ENCODE measurements at places on chromosomes 2 and 18. TPM values are rescaled to one million over a fixed set of nuclear protein-coding genes. Genes with fewer than 3 reads are reported as not detected.
A peak's percentile ranks its signal among the peaks of the same experiment; 100 is the strongest.

DNA sequence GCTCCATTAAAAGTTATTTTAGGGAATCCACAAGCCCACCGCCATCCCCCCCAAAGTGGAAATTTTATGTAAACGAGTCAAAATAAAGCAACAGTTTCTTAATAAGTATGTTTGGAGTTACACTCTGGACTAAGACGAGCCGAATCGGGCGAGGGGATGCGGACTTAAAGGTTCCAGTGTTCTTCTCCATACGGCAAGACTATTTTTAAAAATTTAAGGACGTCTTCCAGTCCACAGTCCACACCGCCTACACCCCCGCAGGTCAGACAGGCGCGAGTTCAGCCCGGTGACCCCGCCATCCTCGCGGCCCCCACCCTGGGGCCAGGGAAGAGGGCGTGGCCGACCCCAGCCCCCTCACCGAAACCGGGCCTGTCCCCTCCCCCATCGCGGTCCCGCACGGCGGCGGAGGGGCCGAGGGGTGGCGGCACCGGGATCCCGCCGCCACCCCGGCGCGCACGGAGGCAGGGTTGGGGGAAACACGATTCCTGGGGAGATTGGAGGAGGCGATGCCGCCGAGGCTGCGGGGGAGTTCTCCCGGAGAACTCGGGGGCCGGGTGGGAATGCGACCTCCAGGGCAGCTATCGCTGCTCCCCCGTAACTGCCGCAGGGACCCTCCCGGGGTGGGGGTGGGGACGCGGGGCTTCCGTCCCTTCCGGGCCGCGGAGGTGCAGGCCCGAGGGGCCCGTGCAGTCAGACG lies 24.5 kb upstream of the SMAD7 start:
- no peak for DNase-seq

DNA sequence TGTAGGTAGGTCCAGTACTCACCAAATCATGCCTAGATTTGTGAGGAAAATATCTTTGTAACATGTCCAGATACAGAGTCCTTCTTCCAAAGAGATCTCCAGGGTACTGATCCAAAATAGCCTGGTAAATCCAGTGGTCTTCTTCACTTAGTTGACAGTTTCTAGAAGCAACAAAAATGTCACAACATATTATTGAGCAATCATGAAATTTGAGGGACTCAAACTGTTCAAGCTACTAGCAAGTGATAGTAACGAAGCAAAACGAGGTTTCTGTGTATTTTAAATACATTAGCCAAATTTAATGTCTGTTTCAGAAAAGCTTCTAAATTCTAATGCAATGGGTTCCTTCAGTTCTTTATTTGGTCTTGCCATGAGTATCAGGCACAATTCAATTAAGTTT lies 142.8 kb downstream of the CCDC148 start:
- no peak for DNase-seq

- no peak for DNase-seq
These were observed 122.3 kb upstream of the SIX2 start for GRCh38 chr2:45131587-45131986.

DNA sequence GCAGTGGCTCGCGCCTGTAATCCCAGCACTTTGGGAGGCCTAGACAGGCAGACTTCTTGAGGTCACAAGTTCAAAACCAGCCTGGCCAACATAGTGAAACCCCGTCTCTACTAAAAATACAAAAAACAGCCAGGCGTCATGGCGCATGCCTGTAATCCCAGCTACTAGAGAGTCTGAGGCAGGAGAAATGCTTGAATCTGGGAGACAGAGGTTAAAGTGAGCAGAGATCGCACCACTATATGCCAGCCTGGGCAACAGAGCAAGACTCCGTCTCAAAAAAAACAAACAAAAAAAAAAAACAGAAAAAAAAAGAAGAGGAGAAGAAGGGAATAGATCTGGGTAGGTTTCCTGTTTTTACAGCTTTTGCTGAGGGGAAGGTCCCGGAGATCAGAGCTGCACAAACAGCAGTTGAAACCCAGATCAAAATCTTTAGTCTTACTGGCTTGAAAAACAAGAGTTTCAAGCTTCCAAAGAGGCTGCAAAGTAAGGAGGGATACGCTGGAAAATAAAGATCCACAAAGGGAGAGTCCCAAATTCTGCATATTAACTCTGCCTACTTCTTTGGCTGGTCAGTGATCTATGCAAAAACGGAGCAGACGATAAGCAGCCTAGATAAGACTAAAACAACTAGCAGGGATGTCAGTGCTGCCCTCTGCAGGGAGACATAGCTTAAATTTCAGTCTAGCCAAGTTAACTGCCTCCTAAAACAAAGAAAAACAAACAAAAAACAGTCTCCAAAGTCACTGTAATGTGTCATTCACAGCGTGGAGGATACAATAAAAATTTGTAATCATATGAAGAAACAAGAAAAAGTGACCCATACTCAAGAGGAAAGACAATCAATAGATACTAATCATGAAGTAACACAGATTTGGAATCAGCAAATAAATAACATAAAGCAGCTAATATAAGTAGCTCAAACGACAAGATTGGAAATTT lies 74.1 kb downstream of the TLK1 start:
- peak; percentile 42 for DNase-seq

DNA sequence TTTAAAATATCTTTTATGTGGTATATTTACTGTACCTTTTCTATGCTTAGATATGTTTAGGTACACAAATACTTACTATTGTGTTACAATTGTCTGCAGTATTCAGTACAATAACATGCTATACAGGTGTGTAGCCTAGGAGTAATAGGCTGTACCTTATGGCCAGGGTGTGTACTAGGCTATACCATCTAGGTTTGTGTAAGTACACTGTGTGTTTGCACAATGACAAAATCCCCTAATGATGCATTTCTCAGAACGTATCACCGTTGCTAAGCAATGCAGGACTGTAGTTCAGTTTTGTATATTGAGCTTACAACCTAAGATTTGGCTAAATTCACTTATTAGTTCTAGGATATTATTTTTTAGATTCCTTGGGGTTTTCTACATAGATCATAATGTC lies 332.3 kb upstream of the HS6ST1 start:
- DNase-seq = no peak

DNA sequence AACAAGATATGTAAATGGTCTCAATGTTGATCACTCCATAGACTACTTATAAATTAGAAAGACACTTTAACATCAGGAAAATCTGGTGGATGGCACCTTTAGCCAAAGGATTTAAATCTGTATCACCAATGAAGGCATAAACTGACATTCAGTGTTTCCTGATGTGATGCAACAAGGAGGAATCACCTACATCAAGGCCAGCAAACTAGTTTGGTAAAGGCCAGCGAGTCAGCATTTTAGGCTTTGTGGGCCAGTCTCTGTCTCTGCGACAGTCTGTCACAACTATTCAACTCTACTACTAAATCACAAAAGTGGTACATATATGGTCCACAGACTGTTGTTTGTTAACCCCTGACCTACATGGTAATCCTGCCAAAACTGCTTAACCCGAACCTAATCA lies 33.3 kb downstream of the C2orf76 start:
- DNase-seq = no peak

DNA sequence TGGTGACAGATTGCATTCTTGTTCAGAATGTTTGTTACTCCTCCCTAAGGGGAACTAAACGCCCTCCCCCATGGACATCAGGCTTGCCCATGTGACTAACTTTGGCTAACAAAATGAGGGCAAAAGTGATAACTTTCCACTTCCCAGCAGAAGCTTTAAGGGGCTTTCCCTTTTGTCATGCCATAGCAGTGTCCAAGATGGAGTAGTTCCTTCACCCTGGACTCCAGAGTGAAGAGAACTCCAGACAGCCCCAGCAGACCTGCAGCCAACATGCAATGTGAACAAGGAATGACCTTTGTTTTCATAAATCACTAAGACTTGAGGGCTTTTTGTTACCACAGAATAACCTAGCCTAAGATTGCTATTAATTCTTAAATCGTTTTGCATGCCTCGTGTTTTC lies 163.5 kb downstream of the ZEB2 start:
- DNase-seq = no peak

DNA sequence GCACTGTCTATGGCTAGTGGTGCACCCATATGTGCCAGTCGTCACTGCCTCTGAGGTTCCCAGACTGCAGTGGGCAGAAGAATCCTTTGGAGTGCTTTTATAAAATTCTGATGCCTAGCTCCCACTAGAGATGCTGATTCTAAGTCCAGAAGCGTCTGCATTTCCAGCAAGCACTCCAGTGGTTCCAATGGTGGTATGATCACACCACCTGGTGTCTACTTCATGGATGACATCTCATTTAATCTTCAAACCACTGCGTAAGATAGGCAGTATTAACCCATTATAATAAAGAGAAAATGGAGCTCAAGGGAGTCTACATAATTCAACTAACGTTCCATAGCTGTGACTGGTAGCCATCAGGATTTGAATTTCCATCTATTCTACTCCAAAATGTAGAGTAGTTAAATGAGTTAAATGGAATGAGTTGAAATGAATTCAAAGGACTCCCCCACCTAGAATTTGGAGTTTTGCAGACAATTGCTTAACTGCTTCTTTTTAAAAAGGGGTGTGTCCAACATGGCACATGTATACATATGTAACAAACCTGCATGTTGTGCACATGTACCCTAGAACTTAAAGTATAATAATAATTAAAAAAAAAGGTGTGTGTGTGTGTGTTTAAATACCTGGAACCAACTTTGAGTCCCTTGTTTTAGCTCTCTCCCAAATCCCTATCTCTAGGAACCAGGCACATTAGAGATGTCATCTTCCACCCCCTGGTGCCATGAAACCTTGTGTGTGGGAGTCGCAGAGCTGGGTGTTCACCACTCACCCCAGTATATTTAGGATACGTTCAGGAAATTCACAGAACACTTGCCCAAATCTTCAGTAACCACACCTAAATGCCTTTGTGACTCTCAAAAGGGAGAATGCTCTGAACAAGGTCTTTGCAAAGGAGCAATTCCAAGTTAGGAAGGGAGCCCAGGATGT lies 14.1 kb downstream of the LAMA3 start:
- DNase-seq = peak; percentile 58

GRCh38 chr2:188078534-188078933 lies 213.1 kb upstream of the GULP1 start:
- no peak for DNase-seq

DNA sequence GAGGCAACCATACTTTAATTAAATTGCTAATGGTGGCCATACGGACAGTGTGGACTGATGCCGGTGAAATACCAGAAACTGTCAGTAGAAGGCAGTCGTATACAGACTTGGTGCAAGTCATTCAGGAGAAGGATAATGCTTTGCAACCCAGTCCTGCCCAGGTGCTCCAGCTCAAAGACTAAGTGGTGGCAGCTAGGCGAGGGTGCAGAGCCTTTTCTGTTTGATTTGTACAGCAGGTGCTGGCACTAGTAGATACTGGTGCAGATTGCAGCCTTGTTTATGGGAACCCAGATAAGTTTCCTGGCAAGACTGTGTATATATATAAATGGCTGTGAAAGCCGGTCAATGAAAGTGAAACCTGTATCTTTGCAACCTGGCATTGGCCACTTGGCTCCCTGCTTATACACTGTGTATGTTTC lies 208.3 kb upstream of the SYT4 start:
- DNase-seq = no peak

- DNase-seq = no peak
These were observed 126.7 kb downstream of the XRCC5 start for GRCh38 chr2:216235896-216236295.

- DNase-seq = no peak
These were observed 363.3 kb upstream of the SMIM21 start for GRCh38 chr18:75790796-75791195.

DNA sequence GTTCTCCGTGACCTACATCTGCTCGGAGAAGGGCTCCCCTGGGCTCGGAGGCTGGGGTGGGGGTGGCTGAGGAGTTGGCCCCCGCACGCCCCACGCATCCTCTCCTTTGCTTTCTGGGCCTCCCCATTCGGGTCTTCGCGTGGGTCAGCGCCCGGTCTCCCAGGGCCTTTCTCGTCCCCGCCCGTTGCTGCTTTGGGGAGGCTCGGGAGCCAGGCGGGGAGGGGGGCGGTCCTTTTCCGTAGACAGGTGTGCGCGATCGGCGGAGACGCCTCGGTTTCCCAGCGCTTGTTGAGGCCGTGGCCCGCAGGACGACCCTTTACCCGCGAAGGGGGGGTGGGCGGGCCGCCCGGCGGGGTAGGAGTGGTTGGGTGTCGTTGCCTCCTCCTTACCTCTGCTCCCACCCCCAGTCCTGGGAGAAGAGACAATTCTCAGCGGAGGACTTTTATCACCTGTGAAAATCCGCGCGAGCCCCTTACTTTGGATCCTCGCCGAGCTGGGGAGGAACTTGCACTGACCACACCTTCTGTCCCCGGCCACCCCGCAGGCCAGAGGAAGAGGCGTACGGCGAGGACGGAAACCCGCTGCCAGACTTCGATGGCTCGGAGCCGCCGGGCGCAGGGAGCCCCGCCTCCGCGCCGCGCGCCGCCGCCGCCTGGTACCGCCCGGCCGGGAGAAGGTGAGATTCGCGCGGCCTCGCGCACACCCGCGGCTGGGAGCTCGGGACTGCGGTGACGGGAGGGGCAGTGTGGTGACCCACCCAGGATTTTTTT lies 2.6 kb downstream of the ADCYAP1 start:
- no peak for DNase-seq

DNA sequence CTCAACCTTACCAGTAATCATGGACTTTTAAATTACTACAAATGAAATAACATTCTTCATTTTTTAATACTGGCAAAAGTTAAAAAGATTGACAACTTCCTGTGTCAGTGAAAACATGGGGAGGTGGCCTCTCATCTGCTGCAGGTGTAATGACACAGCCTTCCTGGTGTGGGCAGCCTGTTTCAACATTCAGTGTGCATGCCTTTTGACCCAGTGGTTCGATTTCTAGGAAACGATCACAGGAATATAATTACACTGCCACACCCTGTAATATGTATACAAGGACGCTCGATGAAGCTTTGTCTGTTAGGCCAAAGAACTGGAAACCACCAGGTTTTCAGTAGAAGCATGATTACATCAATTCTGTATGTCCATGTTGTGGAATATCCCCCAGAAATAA lies 68.7 kb downstream of the MTHFD2 start:
- no peak for DNase-seq

DNA sequence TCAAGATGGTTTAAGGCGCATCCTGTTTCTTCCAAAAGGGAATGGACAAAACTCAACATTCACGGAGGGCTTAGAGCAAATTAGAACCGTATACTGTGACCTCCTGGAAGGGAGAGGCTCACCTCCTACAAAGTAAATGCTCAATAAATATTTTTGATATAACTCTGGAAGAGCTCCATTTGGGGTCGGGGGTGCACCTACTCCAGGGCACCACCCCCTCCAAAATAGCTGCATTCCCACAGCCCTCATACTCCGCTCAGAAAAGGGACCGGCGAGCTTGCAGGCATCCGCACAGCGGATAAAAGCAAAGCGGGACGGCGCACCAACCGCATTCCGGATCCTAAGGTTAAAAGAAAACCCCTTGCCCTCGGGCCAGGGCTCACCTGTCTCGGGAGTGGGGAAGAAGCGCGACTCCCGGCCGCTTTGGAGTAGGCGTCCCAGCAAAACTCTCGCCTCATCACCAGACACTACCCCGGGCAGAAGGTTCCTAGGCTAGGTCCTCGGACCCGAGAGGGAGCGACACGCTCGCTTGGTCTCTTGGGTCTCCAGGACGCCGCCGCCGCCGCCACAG lies 378 bp downstream of the WDPCP start:
- DNase-seq = no peak

GRCh38 chr2:74566076-74566753 lies 11.7 kb downstream of the DOK1 start:
- DNase-seq = no peak

Gene FZD7
- total RNA-seq = 10.5 TPM

Gene PLCL1
- 5.0 TPM for total RNA-seq

Gene KANSL1L
- 9.2 TPM for total RNA-seq

Gene TACR1
- not detected for total RNA-seq
